ENCODE measurements at places on chromosomes 11 and 22.

- no peak for DNase-seq
Measured at GRCh38 chr22:49260681-49261580, 566.7 kb downstream of the BRD1 start.

GRCh38 chr11:108873941-108874340 lies 209.1 kb downstream of the DDX10 start:
- DNase-seq = no peak

DNA sequence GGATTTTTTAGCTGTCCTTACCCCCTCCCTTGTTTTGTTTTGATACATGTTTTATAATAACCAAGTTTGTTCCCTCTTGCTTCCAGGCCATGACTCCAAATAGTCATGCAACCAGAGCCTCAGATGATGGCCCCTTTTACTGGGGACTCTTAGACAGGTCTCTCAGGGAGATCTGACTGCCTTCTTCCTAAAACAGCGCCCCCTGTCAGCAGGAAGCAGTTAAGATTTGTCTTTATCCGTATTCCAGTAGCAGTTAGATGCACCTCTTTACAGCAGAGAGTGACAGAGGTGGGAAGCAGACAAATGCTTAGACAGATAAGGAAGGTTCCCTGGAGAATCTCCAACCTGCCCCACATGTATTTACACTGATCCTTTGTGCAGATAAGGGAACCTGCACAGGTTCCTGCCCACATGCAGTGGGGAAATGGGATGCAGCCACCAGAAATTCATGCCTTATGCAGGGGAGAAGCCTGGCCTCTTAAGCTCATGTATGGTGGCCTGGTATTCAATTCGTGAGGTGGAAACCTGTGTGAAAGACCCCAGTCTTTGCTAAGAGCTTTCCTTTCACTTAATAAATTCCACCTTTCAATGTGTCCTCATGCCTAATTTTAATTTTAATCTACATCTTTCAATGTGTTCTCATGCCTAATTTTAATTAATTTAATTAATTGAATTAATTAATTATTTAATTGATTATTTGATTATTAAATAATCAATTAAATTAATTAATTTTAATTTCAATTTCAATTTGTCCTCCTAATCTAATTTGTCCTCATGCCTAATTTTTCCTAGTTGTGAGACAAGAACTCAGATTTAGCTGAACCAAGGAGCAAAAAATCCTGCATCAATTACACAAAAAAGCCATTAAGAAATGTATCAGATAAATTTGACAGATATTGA lies 11.5 kb upstream of the GLYAT start:
- no peak for DNase-seq

GRCh38 chr11:35662061-35662648 lies 420 bp upstream of the TRIM44 start:
- DNase-seq = no peak

DNA sequence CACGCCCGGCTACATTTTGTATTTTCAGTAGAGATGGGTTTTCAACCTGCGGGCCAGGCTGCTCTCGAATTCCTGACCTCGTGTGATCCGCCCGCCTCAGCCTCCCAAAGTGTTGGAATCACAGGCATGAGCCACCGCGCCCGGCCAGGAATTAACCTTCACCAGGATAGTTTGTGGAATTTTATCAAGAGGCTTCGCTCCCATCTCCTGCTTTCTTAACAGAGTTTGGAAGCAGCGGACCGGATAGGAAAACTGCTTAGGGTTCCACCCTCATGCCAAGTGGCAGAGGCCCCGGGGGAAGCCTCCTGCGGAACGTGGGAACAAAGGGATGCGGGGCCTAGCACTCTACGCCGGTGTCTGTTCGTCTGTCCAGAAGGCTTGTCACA lies 229.9 kb downstream of the ST3GAL4 start:
- DNase-seq = no peak

DNA sequence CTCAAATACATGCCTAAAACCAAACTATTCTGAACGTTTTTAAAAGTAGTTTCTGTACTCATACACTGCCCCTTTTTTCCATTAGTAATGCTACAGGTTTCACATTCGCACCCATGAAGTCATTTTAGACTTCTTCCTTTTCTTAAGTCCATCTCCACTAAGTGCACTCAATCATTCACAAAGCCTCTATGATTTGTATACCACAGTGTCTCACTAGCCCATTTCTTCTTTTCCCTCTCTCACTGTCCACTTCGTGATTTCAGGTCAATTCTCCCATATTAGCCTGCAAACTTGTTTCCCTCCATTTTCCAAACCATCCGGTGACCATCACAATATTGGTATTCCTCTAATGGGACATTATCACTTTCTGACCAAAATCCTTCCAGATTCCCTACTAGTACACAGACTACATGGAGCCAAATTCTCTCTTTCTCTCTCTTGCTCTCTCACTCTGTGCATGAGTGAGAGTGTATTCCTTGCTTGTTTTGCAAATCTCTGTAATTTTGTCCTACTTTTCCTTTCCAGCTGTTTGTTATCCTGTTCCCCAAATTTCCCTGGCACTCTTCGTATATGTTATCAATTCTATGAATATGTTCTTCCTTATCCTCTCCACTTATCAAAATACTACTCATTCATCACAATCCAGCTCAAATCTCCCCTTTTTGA lies 3.4 kb upstream of the ZC3H12C start:
- DNase-seq = no peak
